ENCODE measurements at places on chromosomes 5 and 9.

DNA sequence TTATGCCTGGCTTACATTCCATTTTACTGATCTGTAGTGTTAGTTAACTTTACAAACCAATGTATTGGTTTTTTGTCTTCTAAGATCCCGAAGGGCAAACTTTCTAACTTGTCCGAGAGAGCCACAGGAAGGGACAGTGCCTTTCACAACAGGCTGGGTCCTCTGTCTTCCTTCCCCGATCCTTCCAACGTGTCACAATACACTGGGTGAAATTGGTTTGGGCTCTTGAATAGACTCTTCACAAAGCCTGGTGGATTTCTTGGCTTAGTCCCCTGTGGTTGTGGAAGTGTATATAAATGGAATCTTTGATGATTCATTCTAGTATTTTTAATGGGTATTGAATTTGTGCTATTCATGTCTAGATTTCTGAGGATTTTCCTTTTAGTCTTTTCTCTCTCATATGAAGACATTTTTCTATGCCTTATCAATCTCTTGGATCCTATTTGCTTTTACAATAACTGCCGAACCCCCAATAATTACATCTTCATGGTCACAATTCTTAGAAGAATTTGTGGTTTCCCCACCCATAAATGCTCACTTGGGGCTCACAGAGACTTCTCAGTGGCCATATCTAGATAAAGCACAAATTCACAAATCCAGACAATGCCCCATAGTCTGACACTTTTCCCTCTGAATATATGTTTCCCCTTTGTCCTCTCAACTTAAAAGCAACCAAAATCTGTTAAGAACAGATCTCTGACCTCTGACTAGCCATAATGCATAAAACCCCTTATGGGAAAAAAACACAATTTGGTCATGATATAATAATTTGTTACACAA is 107.7 kb downstream of the MTRR start:
- no peak for DNase-seq

- peak; percentile 48 for DNase-seq
Measured at GRCh38 chr9:129225815-129226214, 47.8 kb upstream of the IER5L start.

DNA sequence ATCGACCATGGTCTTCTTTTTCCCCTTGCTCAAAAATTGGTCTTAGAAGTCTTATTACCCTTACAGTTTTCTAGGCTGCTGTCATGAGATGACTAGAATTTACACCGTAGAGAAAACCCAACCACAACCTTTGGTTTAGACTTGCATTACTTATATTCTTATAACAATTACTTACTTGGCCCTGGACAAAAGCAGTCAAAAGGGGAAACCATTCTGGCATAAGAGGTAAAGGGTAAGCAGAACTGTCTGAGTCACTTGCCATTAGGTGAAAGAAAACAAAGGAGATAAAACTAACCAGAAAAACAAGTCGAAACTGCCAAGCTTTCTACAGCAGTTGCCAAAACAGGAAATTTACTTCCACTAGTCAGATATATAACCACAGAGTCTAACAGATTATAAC is 17.9 kb downstream of the TMEM245 start:
- peak; percentile 91 for DNase-seq

DNA sequence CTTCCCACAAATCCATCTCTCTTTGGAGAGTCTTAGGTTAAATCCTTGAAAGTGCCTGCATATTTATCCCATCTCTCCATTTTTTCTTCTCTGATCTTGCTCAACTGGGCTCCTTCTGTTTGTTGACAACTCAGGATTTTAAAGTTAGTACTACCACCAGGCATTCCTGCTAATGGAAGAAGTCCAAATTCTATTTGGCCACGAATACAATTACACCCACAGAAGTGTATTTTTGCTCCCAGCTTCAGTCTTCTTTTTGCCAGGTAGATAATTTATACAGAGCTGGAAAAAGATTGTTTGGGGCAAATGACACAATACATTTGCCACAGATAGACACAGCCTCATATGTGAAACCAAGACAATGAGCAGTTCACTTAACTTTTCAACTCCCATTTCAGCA is 74.8 kb downstream of the CETN3 start:
- DNase-seq: no peak

GRCh38 chr5:171192111-171192510 is 116.9 kb upstream of the TLX3 start:
- DNase-seq: no peak

- no peak for DNase-seq
Measured at GRCh38 chr5:157665467-157666070, 5.8 kb upstream of the C5orf52 start.

- peak; percentile 59 for DNase-seq
Measured at GRCh38 chr9:129624168-129624759, 1.7 kb upstream of the NTMT1 start.

GRCh38 chr5:66824476-66824875 is 228.3 kb downstream of the MAST4 start:
- DNase-seq: no peak

DNA sequence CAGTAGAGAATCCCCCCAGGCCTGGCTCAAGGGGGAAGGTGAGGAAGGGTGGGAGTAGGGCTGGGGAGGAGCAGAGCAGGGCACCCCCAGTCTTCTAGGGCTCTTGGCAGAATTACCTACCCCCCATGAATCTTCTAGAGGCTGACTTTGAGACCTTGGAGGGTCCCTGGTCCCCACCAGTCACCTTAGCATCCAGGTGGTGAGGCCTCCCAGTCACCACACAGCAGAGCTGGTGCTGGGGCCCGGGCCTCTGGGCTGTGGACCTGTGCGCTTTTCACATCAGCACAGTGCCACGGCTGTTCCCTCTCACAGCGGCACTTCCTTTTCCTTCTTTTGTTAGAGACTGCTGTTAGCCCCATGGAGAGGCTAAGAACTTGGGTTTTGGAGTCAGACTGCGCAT is 148.6 kb upstream of the PITX1 start:
- DNase-seq: no peak

DNA sequence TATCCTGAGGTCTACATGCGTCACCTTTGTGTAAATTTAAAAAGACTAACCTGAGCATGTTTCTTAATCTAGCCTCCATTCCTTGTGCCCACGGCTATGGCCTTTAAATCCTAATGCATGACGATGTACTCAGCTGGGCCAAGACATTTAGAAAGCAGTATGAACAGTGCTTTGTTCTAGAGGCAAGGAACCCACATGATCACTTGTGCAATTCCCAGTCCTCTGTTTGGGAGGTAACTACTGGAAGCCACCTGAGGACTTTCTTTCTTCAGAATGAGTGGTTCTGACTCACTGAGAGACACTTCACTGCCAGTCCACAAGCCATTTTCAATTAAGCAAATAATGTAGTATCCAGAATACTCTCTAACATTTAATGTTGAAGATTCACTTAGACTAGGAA is 181.3 kb downstream of the RAB3C start:
- DNase-seq: no peak

- DNase-seq: no peak
Measured at GRCh38 chr5:39755986-39756385, 331.2 kb upstream of the DAB2 start.

DNA sequence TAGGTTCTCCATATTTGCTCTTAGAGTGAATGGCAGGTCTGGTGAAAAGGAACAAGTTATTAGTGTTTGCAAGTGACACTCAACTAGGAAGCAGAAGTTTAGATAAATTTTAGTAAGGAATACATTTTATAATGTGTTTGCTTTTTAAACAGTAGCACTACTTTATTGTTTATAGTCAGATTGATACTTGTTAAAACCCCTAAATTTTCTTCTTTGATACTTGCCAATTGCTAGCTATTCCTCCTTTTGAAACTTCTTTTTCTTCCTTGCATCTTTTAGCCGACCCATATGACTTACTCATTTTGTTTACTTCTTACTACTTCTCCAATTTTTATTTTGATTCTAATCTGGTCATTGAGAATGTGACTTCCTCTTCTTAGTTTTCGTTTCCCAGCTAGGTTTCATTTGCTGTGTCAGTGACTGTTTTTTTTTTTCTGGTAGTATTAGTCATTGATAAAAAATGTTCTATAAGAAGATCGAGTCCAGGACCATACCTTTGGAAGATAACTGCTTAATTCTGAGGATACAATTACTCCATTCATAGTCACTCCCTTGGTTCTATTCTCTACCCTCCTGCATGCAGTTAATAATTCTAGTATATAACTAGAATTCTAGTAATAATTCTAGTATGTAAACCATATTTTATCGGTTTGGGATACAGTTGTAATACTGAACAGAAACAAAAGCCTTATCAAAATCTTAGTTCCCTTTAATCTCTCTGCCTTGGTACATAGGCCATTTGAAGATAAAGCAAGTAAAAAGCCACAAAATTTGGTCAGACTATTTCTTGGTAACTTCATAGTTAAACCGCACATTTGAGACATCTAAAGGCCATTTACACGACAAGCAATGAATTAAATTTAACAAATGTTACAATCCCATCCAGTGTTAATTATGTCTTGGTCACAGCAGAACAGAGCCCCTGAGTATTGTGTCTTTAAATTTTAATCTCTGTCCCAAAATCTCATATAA is 2.8 kb upstream of the RICTOR start:
- DNase-seq: peak; percentile 21

DNA sequence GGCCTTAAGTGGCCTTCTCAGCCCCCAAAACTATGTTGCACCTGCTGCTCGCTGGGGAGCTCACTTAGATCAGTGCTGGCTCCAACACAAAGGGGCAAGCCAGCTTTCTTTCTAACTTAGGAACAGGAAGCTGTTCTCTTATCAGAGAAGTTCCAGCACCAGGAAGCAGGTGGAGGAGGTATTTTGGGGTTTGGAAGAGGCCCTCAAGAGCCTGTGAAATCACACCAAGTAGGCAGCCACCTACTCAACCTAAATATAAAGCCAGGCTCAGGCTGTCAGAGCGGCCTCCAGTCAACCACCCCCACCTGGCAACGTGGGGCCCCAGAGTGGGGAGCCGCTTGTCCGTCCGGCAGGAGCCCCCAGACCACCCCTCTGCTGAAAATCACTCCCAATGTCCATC is 152.8 kb downstream of the OLFM1 start:
- DNase-seq: no peak

DNA sequence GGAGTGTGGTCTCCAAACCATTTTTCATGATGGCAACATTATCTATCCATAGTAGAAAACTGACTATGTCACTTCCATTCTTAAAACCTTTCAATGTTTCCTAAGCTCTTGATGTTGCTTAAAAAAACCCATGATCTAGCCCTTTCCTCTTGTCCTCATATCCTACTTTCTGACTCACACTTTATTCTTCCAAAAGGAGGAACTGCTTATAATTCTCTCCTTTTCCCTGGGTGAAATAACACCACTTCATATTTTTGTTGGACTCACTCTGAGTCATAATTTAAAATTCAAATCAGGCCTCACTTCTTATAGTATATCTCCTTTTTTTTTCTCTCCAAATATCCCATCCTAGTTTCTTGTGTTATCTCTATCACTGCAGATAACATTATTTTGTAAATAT is 513.9 kb downstream of the MAN2A1 start:
- no peak for DNase-seq

- DNase-seq: peak; percentile 57
Measured at GRCh38 chr9:136644593-136645351, 17.9 kb upstream of the EGFL7 start.

DNA sequence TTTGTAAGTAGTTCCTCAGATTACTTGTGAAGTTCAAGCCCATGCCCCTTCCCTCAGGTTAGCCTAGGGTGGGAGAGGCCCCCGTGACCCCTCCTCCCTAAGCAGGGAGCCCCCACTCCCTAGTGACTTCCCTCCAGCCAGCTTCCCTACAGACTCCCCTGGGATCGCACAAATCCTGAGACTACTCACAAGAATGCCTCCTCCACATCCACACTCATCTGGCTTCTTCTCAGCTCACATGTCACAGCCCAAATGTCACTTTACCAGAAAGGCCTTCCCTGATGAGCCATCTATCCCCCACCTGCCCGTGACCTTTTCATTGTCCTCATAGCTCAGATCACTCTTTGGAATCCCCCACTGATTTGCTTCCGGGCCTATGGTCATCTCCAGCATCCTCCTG is 96.7 kb upstream of the ARAP3 start:
- no peak for DNase-seq

DNA sequence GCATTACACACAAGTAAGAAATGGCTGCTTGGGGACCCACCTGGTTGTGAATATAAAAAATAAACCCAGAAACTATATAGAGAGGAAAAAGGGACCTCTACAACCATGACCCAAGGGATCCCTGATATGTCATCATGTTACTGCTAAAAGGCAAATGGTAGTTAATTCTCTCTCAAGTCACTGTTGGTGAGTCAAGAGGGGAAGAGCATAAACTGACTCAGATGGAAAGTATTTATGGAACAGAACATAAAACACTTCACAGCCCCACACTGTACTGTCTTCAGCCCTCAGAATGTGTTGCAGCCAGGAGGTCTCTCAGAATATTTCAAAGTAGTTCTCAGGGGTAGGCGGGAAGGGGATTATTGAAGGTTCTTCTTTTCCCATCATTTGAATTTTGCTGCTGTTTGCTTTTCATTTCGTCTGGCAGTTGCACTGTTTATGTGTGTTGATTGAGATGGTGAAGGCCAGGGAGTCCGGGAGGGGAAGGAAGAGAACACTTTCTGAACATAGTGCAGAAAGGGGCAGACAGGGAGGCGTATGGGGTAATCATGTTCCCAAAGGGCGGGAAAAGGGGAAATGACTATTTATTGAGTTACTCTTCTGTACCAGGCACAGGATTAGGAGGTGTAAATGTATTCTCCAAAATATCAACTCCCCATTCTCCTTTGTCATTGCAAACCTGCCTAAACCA is 85.5 kb downstream of the TEK start:
- no peak for DNase-seq

DNA sequence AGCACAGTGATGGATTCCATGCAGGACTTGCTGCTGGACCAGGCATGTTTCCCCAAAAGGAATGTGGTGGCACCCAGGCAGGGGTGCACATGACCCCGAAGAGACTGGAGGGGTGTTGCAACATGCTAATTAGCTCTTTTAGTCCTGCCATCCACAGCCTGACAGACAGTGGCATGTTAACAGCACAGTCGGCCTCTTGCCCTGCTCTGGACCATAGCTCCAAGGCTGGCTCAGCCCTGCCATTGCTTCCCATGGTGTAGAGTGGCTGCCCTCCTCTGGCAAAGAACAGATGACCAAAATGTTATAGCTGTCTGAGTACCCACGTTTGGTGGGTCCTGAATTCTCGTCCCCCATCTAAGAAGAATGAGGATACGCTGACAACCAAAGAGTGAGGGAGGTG is 736.4 kb upstream of the PTPRD start:
- DNase-seq: no peak

GRCh38 chr9:136846376-136847087 is 2.7 kb upstream of the PHPT1 start:
- no peak for DNase-seq
